ENCODE measurements at places on chromosomes 16 and 17. TPM values are rescaled to one million over a fixed set of nuclear protein-coding genes. Genes with fewer than 3 reads are reported as not detected.

GRCh38 chr17:77802811-77803220, 155.7 kb upstream of the TNRC6C start:
- peaks cover 34% of the 10 kb centered on the region for H3K27me3 ChIP-seq
- H3K4me3 ChIP-seq = no peak overlapping the region
- no peaks in the 10 kb centered on the region for H3K4me1 ChIP-seq
- H3K36me3 ChIP-seq = no peaks in the 10 kb centered on the region
- no peak overlapping the region for H3K27ac ChIP-seq
- DNase-seq = peak; percentile 67

GRCh38 chr16:67357561-67357960, 30.9 kb downstream of the LRRC36 start:
- no peaks in the 10 kb centered on the region for H3K4me1 ChIP-seq
- H3K36me3 ChIP-seq = no peaks in the 10 kb centered on the region
- DNase-seq = no peak

DNA sequence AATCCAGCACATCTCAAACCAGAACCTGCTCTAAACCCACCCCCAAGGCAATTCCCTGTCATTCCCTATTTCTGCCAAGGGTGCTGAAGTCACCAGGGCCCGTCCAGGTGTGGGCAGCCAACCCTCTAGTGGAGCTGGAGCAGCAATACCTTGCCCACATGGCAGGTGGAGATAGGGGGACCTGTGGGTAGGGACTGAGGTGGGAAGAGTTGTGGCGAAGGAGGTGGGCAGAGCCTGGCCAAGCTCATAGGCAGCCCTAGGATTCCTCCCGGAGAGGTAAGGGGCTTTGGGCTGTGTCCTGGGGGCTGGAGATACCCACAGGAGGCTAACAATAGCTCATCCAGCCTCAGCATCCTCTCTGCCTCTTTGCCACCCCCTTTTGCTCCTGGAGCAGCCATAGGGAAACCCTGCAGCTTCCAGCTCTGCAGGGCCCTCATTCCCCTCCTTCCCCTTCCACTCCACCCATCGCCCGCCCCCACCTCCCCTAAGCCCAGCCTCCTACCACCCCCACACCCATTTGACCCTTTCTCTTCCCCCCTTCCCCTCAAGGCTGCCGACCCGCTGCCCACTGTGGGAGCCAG, 30.4 kb upstream of the CRHR1 start:
- no peak overlapping the region for H3K27ac ChIP-seq
- no peak for DNase-seq
- H3K36me3 ChIP-seq = no peaks in the 10 kb centered on the region
- H3K4me3 ChIP-seq = no peak overlapping the region

DNA sequence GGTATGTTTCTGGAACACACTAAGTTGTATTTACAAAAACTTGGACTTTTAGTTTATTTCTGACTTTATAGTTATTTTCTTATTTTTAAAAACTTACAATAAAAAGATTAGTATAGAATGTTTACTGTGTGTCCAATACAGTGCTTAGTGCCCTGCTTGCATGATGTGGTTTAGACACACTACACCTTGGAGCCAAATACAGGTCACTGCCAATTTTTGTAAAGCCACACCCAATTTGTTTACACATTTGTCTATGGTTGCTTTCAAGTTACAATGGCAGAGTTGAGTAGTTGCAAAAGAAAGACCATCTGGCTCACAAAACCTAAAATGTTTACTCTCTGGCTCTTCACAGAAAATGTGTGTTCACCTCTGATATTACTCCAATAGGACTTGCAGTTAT, 807.1 kb downstream of the KCNJ2 start:
- H3K27ac ChIP-seq = no peak overlapping the region
- no peaks in the 10 kb centered on the region for H3K27me3 ChIP-seq
- no peak overlapping the region for H3K4me3 ChIP-seq

DNA sequence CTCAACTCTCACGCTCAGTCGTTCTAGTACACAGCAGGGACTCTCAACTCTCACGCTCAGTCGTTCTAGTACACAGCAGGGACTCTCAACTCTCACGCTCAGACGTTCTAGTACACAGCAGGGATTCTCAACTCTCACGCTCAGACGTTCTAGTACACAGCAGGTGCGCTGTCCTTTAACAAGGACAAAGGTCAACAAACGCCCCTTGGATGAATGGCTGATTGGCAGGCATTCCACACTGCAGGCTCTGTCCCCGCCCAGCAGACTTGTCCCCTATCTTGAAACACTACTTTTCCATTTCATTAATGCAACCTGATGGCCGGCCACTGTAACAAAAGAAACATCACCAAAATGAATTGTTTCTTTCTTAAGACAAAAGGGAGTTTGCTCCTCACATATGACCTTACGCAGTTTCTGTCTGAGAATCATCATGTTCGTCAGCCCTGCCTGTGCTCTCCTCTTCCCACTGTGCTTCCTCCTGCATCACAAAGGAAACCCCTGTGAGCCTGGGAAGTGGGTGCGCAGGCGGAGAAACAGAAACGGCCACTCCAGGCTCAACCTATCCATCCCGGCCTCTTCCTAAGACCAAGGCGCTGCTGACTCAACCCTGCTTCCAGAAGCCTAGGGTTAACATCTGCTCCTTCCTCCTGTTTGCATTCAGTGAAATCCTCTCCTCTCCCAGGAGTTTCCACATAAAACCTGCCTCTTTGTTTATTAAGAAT, 59.8 kb downstream of the ANKRD11 start:
- H3K27ac ChIP-seq = peak overlapping the region; percentile 85
- no peaks in the 10 kb centered on the region for H3K36me3 ChIP-seq
- H3K4me3 ChIP-seq = peak overlapping the region; percentile 26
- DNase-seq = no peak
- H3K27me3 ChIP-seq = no peaks in the 10 kb centered on the region

GRCh38 chr16:51971184-51971583, 575.8 kb downstream of the TOX3 start:
- no peaks in the 10 kb centered on the region for H3K36me3 ChIP-seq
- H3K27me3 ChIP-seq = no peaks in the 10 kb centered on the region

GRCh38 chr17:50308666-50309065, 34.4 kb downstream of the TMEM92 start:
- no peak overlapping the region for H3K27ac ChIP-seq
- no peak overlapping the region for H3K4me3 ChIP-seq
- H3K4me1 ChIP-seq = peaks cover 6% of the 10 kb centered on the region
- peak; percentile 42 for DNase-seq

GRCh38 chr16:87809150-87809902, 43.5 kb upstream of the KLHDC4 start:
- peaks cover 21% of the 10 kb centered on the region for H3K4me1 ChIP-seq
- H3K27me3 ChIP-seq = peaks cover 20% of the 10 kb centered on the region
- DNase-seq = no peak
- H3K27ac ChIP-seq = no peak overlapping the region

DNA sequence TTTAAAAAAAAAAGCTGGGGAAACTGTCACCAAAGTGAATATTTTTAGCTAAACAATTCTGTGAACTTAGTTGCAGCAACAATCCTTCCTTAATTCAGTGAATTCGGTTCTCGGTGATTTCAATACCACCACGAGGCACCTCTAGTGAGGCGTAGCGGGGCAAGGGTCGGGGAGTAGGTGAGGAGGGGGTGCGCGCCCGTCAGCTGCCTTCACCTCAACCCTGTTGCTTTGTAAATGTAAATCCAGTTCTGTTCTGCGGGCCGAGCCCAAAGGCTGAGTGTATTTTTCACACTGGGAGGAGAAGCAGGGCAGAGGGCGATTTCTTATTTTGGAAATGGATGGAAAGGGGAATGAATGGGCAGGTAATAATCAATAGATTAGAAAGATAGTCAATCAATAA, 17.4 kb downstream of the SALL1 start:
- H3K4me1 ChIP-seq = 0 out of 2 replicates have a peak, but pooled peaks cover 3% of the 10 kb centered on the region
- H3K4me3 ChIP-seq = peak overlapping the region; percentile 67
- no peak overlapping the region for H3K27ac ChIP-seq
- DNase-seq = no peak
- peaks cover 12% of the 10 kb centered on the region for H3K36me3 ChIP-seq

DNA sequence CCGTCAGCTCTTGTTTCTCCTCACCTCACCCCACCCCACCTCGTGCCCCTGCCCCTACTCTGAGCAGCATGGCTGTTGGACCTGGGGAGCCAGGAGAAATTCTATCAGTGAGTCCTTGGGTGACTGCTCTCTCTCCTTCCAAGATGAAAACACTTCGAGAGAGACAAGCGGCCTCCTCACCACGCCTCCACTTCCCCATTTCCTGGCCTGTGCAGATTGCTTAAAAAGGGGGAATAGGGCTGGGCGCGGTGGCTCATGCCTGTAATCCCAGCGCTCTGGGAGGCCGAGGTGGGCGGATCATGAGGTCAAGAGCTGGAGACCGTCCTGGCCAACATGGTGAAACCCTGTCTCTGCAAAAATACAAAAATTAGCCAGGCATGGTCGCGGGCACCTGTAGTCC, 9.5 kb downstream of the DLX4 start:
- peaks cover 13% of the 10 kb centered on the region for H3K27me3 ChIP-seq
- no peak for DNase-seq
- H3K27ac ChIP-seq = no peak overlapping the region

DNA sequence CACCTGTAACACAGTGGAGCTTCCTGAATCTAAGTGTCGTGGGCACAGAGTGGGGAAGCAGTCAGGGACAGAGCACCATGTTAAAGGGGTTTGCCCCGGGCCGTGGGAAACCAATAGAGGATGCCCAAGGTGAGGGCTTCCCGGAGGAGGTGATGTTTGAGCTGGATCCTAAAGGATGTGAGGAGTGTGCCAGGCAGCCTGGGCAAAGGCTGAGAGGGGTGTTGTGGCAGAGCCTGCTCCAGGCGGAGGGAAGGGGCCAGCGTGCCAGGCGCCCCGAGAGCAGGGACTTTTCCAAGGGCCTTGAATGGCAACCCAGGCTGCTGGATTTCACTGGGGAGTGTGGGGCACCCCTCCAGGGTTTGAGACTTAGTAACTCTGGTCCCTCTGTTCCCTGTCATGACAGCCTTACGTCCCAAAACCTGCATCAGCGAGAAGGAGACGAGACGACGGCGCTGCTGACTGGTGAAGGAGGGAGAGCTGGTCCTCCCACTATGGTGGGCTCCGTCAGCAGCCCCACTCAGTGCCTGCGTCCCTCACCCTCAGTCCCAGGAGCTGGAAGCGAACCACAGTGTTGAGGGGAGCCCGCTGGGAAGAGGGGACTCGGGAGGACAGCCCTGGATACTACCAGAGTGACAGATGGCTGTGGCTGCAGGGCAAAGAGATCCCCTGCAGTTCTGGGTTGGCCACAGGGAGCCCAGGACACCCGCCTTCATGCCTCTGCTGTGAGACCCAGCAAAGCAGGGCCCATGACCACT, 228.4 kb downstream of the KATNIP start:
- peaks cover 16% of the 10 kb centered on the region for H3K4me1 ChIP-seq
- H3K4me3 ChIP-seq = no peak overlapping the region
- no peaks in the 10 kb centered on the region for H3K27me3 ChIP-seq
- DNase-seq = no peak
- no peaks in the 10 kb centered on the region for H3K36me3 ChIP-seq
- no peak overlapping the region for H3K27ac ChIP-seq

- H3K27ac ChIP-seq = no peak overlapping the region
- peaks cover 7% of the 10 kb centered on the region for H3K27me3 ChIP-seq
- DNase-seq = no peak
- no peak overlapping the region for H3K4me3 ChIP-seq
- H3K4me1 ChIP-seq = no peaks in the 10 kb centered on the region
- no peaks in the 10 kb centered on the region for H3K36me3 ChIP-seq
These were observed 14.0 kb upstream of the RBFOX3 start for GRCh38 chr17:79624718-79625478.

DNA sequence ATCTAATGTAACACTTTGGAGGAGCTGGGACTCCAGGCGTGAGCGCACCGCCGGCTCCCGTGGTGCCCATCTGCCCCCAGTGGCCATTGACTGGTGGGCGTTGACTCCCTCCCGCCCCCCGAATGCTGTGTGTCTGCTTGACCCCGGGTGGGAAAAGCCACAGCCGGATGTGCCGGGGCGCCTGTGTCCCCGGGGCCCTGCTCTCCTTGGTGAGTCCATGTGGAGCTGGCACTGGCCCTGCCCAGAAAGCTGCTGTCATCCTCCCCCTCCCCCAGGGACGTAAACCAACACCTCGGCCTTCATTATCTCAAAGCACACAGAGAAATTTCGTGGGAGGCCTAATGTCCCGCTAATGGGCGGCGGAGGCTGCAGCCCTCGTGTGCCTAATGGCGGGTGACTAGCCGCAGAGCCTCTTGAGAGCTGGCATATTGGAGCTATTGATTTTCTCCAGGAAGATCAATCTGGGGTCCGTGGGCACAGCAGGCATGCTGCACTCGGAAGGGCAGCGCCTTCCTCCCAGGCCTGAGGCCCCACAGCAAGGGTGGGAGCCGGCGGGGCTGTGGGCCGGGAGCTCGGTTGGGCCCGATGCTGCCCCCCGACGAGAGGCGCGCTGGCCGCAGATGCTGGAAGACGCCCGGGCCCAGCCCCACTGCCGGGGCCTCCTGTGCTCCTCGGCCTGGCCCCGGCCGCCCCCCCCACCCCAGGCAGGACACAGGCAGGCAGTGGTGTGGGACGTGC, 4.0 kb upstream of the PERCC1 start:
- no peak overlapping the region for H3K4me3 ChIP-seq
- H3K4me1 ChIP-seq = no peaks in the 10 kb centered on the region
- H3K36me3 ChIP-seq = no peaks in the 10 kb centered on the region

- H3K27ac ChIP-seq = peak overlapping the region; percentile 74
- H3K36me3 ChIP-seq = no peaks in the 10 kb centered on the region
- DNase-seq = no peak
- H3K4me1 ChIP-seq = peaks cover 29% of the 10 kb centered on the region
- H3K27me3 ChIP-seq = no peaks in the 10 kb centered on the region
- H3K4me3 ChIP-seq = peak overlapping the region; percentile 77
These were observed 1.3 kb upstream of the PRRT2 start for GRCh38 chr16:29810699-29811169.

DNA sequence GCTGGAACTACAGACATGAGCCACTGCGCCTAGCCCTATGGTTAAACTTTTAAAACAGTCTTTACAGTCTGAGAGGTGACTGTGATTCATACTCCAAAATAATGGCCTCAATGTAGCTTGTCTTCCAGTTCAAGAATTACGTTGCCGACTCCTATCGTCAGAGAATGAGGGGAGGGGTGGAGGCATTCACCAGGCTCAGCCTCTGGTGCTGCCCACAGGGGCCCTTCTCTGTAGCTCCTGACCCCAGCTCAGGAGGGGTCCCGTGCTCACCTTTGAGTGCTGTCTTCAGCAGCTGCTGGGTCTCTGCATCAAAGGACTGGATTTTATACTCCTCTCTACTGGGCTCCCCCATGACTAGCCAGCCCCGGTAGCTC, 1.2 kb downstream of the MIF4GD start:
- peaks cover 7% of the 10 kb centered on the region for H3K36me3 ChIP-seq
- H3K4me3 ChIP-seq = peak overlapping the region; percentile 93

GRCh38 chr17:78383725-78384471, 5.4 kb downstream of the PGS1 start:
- H3K4me3 ChIP-seq = peak overlapping the region; percentile 9
- peaks cover 73% of the 10 kb centered on the region for H3K4me1 ChIP-seq
- no peaks in the 10 kb centered on the region for H3K27me3 ChIP-seq
- DNase-seq = peak; percentile 99

GRCh38 chr17:74305865-74306654, 20.0 kb upstream of the KIF19 start:
- no peaks in the 10 kb centered on the region for H3K36me3 ChIP-seq
- no peaks in the 10 kb centered on the region for H3K27me3 ChIP-seq
- H3K4me1 ChIP-seq = no peaks in the 10 kb centered on the region
- DNase-seq = peak; percentile 28

Gene SLC6A2
- not detected for total RNA-seq

Gene SPATA20
- total RNA-seq = 146 TPM

Gene CES1
- total RNA-seq = not detected

Gene KCTD11
- total RNA-seq = 24.9 TPM

Gene DHRS7C
- not detected for total RNA-seq

Gene SPNS2
- not detected for total RNA-seq

Gene SOST
- not detected for total RNA-seq

Gene CCDC144A
- total RNA-seq = 3.5 TPM

Gene MT1F
- not detected for total RNA-seq

Gene KRT25
- not detected for total RNA-seq

Gene IRX3
- 9.2 TPM for total RNA-seq
